ENCODE measurements at places on chromosomes 1 and 21.

- no peak for DNase-seq
These were observed 416.1 kb downstream of the NPHP4 start for GRCh38 chr1:5576011-5576672.

DNA sequence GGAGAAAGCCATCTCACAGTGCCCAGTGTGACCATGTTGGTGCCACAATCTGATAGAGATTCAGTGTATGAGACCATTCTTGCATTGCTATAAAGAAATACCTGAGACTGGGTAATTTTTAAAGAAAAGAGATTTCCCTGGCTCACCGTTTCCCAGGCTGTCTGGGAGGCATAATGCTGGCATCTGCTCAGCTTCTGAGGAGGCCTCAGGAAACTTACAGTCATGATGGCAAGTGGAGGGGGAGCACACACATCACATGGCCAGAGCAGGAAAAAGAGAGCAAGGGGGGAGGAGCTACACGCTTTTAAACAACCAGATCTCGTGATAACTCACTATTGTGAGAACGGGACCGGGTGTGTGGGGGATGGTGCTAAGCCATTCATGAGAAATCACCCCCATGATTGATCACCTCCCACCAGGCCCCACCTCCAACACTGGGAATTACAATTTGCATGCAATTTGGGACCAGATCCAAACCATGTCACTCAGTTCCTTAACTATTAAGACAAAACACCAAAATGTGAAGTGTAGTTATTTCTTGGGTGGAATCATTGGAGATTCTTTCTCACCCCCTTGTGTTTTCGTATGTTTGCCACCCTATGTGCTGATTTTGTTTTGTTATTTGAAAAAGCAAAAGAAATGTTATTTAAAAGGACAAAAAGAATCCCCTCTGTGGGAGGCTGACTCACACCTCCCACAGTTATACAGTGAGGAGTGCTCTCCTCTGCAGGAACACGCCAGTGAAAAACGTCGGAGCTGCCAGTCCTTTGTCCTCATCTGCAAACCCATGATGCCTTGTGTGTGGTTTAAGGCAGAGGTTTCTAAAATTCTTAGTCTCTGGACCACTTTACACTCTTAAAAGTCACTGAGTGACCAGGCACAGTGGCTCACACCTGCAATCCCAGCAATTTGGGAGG lies 46.9 kb upstream of the IFNLR1 start:
- DNase-seq = no peak

DNA sequence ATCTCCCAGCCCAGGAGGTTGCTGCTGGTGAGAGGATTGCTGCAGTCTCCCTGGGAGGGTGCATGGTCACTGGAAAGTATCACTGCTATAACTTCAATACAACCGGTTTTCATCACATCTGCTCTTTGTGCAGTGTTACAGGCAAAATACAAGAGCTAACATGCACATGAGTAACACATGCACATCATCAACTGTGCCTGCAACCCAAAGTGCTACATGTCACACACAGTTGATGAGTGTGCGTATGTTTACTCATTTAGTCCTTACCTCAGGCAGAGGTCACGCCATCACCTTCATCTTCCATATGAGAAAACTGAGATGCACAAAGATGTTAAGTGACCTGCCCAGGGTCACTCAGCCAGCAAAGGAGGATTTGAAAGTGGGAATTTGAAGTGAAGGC lies 277.7 kb downstream of the FAM72C start:
- no peak for DNase-seq

DNA sequence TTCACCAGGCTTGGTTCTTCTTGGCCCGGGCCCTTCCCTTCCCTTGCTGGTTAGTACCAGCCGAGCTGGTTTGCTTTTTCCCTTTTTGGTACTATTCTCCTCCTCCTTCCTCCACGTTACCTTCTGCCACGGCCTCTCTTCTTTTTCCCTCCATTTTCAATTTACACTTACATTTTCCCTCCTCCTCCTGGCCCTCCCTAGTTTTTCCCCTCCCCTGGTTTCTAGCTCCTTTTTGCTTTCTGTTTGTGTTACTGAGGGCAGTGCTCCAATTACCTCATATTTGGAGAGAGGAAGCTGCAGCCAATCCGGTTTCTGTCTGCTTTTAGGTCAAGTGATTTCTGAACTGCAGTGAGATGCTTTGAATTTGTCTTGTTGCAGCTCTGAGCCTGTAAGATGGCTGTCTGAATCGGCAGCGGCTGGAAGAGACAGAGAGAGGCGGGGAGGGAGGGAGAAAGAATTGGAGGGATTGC lies 63.7 kb downstream of the MACF1 start:
- DNase-seq = no peak

GRCh38 chr1:228211531-228212414 lies 3.9 kb downstream of the OBSCN start:
- DNase-seq = peak; percentile 78
